ENCODE measurements at places on chromosomes 3 and 15. TPM values are rescaled to one million over a fixed set of nuclear protein-coding genes. Genes with fewer than 3 reads are reported as not detected.

The DPPA2 gene
- not detected for total RNA-seq

The CHRNB4 gene
- total RNA-seq = 0.53 TPM

GRCh38 chr3:194843556-194843955 is 157.9 kb downstream of the FAM43A start:
- DNase-seq = no peak

- DNase-seq = no peak
Observed at GRCh38 chr15:48674876-48675275, 29.4 kb upstream of the FBN1 start.

- no peak for DNase-seq
Observed at GRCh38 chr3:181578743-181579142, 133.0 kb upstream of the SOX2 start.

GRCh38 chr3:87247430-87247773 is 20.3 kb downstream of the CHMP2B start:
- no peak for DNase-seq

DNA sequence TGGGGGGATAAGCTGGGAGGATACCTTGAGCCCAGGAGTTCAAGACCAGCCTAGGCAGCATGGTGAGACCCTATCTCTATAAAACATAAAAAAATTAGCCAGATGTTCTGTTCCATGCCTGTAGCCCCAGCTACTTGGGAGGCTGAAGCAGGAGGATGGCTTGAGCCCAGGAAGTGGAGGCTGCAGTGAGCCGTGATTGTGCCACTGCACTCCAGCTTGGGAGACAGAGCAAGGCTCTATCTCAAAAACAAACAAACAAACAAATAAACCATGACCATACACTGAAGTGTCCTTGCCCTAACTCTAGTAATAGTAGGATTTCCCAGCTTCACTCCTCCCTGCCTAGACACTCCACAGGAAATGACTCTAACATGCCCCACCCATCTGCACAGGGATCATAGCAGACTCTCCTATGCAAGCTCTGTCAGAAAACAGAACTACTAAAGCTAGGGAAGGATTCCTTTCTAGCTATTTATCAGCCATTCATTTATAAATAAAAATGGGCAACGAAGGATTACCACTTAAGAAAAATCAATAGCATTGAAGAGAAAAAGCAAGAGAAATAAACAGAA is 4.6 kb downstream of the ERICH6 start:
- no peak for DNase-seq

- no peak for DNase-seq
Observed at GRCh38 chr3:100103558-100104441, 10.5 kb downstream of the FILIP1L start.

GRCh38 chr3:120625159-120625586 is 29.0 kb downstream of the NDUFB4 start:
- DNase-seq = no peak

DNA sequence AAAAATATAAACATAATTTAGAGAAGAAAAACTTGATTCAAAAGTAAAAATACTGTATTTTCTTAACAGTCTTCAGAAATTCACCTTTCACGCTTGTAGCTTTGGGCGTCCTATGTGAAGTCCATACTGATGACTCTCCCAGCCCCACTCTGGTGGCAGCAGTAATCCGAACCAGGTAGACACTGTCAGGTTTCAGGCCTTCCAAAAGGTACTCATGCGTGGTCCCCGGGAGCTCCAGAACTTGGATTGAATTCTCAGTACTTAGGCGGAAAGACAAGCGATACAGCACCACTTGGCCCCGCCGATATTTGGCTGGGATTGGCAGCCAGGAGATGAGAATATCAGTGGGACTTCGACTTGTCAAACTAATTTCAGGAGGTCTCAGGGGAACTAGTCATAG is 69.7 kb downstream of the PRTG start:
- no peak for DNase-seq

DNA sequence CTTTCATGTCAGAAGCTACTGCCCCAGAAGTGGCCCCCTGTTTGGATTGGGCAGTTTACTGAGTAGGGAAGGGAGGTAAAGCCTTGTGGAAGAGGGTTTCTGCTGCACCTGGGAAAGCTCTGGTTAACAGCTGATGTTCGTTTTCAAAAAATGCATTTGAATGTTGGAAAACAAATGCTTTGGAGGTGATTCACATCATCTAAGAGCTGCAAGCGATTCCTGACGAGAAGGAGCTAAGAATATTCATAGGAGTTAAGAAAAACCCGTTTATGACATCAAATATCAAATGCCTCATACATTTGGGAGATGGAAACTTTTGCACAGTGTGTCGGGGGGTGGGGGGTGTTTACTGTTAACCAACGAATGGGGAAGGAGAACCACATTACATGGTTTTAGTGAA is 183.8 kb upstream of the NR2F2 start:
- DNase-seq = no peak

DNA sequence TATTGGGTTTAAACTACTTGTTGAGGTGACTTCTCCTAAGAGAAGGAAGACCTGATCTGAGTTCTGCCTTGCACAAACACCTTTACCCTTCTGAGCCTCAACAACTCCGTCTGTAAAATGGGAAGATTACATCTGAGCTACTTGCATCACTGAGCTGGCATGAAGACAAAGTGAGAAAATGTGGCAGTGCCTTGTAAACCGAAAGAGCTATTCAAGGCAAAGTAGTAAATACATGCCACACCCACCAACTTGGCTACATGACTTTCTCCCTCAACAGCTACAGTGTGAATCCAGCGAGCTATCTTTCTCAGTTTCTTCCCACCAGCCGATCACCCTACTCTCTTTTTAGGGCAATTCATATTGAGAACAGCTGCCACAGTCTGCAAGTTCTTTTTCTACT is 148.3 kb downstream of the FOXB1 start:
- DNase-seq = no peak

- DNase-seq = no peak
Observed at GRCh38 chr15:64232400-64232799, 69.6 kb upstream of the PPIB start.

DNA sequence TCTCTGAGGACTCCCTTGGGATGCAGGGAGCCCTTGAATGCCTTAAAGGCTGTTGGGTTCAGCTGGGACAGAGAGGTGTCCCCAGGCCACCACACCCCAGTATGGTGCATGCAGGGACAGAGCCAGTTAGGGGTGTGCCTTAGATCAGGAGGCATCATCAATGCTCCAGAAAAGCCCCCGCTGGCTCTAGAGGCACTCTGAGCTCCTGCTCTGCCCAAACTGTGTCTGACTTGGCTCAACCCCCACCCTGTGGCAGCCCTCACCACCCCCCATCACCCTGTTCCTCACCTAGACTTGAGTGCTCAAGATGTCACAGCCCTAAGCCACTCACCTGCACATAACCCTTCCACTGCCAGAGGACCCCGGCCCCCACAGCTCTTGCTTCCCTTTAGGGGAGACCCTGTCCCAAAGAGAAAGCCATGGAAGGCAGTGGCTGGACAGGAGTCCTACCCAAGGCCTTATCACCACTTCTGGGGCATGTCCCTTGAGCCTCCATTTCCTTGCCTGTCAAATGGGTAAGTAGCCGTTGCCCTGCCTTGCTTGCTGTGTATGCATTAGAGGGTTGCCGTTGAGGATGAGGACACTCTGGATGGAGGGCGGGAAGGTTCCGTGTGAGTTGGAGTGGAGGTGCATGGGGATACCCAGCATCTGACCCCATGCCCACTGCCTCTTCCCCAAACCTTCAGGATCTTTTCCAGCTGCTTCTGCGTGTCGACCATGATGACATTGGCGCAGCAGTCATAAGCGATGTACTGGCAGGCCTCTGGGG is 41.4 kb downstream of the ACSBG1 start:
- no peak for DNase-seq

DNA sequence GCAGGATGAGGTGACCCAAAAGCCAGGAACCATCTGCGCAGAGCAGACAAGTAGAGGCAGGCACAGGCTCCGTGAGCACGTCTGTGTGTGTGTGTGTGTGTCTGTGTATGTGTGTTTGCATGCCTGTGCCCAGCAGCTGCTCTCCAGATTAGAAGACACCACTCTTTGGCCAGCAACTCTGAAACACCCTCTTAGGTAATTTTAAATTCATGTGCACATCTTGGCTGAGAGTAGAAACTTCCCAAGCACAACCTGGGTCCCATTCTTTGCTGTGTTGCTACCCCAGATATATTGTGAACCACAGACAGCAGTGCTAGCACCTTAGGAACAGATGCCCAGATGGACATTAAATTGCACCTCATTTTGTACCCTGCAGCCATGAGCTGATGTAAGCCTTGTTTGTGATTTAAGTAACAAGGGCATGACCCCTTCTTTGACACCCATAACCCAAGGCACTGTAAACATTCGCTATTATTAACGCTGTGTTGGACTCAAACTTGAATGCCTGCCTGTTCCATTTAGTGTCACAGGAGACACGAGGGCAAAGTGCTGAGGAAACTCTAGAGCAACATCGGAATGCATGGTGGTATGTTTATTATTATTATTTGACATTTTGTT is at the start of gene FILIP1L:
Gene FILIP1L (minus strand): TSS at position 89 of the 618 bp plus-strand sequence.
- DNase-seq = no peak

GRCh38 chr3:142445816-142446254 is 2.0 kb downstream of the XRN1 start:
- no peak for DNase-seq

DNA sequence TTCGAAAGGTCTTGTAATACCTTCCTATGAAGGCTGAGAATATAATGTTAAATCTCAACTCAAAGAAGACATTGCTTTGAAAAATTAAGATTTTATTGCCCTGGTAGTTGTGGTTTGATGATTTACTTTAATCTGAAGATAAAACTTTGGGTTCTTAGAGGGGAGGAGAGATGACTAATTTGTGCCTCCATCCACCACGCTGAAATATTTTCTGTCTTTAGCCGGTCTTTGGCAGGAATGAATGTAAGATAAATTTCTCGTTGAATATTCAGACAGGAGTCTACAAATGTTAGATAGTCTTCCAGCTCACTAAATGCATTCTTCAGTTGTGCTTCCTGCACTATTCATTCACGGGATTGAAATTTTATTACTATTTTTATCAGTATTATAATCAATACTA is 844.3 kb upstream of the NR2F2 start:
- DNase-seq = no peak
